Osteoblast (primary cell): ENCODE measurements at places on chromosomes 2 and 18. TPM values are rescaled to one million over a fixed set of nuclear protein-coding genes. Genes with fewer than 3 reads are reported as not detected.

MFSD2B gene
- total RNA-seq, result 0.36 TPM in 1 of 2 replicates, not detected in the other

SULT6B1 gene
- not detected in 2 replicates for total RNA-seq

LCT gene
- under 0.01 TPM in 2 replicates for total RNA-seq

GPR45 gene
- total RNA-seq, result not detected in 2 replicates

UGT1A3 gene
- total RNA-seq, result not detected in 2 replicates

EIPR1 gene
- total RNA-seq, result 16.8 and 17.7 TPM in 2 replicates

GRCh38 chr2:122328816-122329215 is 573.4 kb downstream of the TSN start:
- H3K27ac ChIP-seq, result no peak overlapping the region
- H3K27me3 ChIP-seq, result no peaks in the 10 kb centered on the region
- DNase-seq, result no peak
- no peaks in the 10 kb centered on the region for H3K4me1 ChIP-seq
- H3K36me3 ChIP-seq, result no peaks in the 10 kb centered on the region

DNA sequence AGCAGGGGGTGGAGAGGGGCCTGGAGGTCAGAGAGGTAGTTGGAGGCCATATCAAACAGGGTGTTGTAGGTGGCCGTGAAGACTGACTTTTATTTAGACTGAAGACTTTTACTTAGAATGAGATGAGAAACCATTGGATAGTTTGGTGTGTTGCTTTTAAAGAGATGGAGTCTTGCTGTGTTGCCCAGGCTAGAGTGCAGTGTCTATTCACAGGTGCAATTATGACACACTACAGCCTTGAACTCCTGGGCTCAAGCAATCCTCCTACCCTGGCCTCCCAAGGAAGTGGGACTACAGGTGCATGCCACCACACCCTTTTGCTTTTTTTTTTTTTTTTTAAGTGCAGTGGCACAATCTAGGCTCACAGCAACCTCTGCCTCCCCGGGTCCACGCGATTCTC is 2.5 kb upstream of the LRPPRC start:
- no peaks in the 10 kb centered on the region for H3K36me3 ChIP-seq
- H3K4me3 ChIP-seq, result no peak overlapping the region
- no peak overlapping the region for H3K27ac ChIP-seq
- peaks cover 11% of the 10 kb centered on the region for H3K4me1 ChIP-seq
- H3K27me3 ChIP-seq, result peaks cover 9% of the 10 kb centered on the region

DNA sequence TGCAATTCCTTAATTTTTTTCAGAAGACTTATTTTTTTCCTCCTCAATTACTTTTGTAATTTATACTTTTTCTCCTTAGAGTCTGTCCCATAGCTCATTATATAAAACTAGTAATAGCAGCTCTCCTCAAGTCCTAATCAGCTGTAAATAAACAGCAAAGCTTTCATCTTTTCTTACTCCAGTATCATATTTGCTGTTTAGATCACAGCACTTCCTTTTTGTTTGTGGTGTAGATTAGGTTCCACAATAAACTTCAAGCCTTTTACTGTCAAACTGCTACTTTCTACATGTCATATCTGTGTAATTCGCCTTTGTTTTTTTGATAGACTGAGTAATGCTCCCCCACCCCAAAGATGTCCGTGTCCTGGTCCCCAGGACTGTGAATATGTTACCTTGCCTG is 25.5 kb downstream of the GCG start:
- H3K4me3 ChIP-seq, result no peak overlapping the region
- no peak overlapping the region for H3K27ac ChIP-seq
- peaks cover 13% of the 10 kb centered on the region for H3K27me3 ChIP-seq
- no peaks in the 10 kb centered on the region for H3K36me3 ChIP-seq
- no peak for DNase-seq
- peaks cover 3% of the 10 kb centered on the region for H3K4me1 ChIP-seq

- no peaks in the 10 kb centered on the region for H3K27me3 ChIP-seq
- H3K4me1 ChIP-seq, result peaks cover 17% of the 10 kb centered on the region
- peak overlapping the region; percentile 96 for H3K27ac ChIP-seq
- H3K36me3 ChIP-seq, result no peaks in the 10 kb centered on the region
Measured at GRCh38 chr2:234258562-234259141, 208.2 kb downstream of the SPP2 start.

GRCh38 chr2:217014328-217015105 is 154.7 kb upstream of the TNP1 start:
- no peaks in the 10 kb centered on the region for H3K36me3 ChIP-seq
- no peak for DNase-seq
- H3K27ac ChIP-seq, result no peak overlapping the region
- H3K4me3 ChIP-seq, result no peak overlapping the region
- peaks cover 15% of the 10 kb centered on the region for H3K27me3 ChIP-seq

- H3K4me3 ChIP-seq, result no peak overlapping the region
- H3K36me3 ChIP-seq, result no peaks in the 10 kb centered on the region
- no peak overlapping the region for H3K27ac ChIP-seq
- H3K27me3 ChIP-seq, result no peaks in the 10 kb centered on the region
Measured at GRCh38 chr2:61411109-61411508, 59.8 kb downstream of the USP34 start.

DNA sequence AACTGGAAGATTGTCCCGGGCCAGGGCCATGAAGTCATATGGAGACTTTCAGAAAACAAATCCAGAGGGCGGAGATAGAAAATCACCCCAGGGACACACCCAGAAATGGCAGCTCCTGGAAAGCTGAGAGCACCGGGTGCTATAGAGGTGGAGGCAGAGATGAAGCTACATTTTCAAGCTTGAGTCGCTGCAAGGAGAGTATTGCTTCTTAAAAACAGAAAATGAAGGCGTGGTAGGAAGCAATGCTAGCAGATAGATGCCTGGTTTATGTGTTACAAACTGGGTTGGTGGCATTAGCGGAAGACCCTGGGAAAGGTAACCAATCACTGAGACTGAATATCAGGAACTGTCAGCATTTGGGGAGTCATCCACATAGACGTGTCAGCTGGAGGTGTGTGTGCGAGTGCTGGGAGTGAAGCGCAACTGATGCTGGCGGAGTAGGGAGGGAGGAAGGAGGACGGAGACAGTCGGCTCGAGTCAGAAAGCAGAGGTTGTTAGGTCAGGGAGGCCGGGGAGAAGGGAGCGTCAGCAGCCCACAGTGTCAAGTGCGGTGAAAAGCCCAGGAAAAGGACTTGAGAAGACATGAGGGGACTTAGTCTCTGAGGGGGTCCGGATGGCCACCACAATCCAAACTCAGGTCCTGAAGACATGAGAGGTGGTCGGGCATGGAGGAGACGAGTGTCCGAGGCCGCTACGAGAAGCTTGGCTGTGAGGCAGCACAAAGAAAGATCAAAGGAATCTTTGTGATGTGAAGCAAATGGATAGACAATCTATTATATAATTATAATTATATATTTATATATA is 45.4 kb downstream of the C18orf63 start:
- H3K36me3 ChIP-seq, result no peaks in the 10 kb centered on the region
- H3K4me3 ChIP-seq, result no peak overlapping the region
- H3K4me1 ChIP-seq, result no peaks in the 10 kb centered on the region
- H3K27ac ChIP-seq, result no peak overlapping the region
- no peak for DNase-seq

DNA sequence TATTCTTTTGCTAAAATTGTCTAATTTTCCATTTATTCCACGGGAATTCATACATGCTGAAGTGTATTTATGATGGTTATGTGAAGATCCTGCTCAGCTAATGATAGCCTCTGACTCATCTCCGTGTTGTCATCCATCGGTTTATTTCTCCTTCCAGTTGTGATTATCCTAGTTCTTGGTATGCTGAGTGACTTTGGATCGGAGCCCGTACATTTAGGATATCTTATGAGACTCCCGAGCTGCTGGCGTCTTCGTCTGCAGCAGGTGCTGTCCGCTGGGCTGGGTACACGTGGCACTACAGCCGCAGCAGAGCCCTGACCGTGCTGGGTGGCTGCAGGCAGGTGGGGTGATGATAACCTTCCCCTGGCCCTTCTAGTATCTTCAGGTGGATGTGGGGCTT is 40.1 kb upstream of the GALR1 start:
- no peak overlapping the region for H3K27ac ChIP-seq
- peaks cover 26% of the 10 kb centered on the region for H3K4me1 ChIP-seq
- H3K27me3 ChIP-seq, result no peaks in the 10 kb centered on the region

- H3K27ac ChIP-seq, result no peak overlapping the region
- peaks cover 14% of the 10 kb centered on the region for H3K27me3 ChIP-seq
- peaks cover 3% of the 10 kb centered on the region for H3K4me1 ChIP-seq
- DNase-seq, result no peak
- H3K4me3 ChIP-seq, result no peak overlapping the region
- H3K36me3 ChIP-seq, result no peaks in the 10 kb centered on the region
Measured at GRCh38 chr2:23375448-23375847, 9.5 kb upstream of the KLHL29 start.

DNA sequence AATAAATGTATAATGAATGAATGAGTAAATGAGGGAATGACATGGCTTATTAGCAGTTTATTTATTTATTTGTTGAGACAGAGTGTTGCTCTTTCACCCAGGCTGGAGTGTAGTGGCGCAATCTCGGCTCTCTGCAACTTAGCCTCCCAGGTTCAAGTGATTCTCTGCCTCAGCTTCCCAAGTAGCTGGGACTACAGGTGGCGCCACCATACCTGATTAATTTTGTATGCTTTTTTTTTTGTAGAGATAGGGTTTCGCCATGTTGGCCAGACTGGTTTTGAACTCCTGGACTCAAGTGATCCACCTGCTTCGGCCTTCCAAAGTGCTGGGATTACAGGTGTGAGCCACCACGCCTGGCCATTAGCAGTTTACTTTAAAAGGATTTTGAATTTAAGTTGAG is 100.3 kb upstream of the CAVIN2 start:
- H3K36me3 ChIP-seq, result no peaks in the 10 kb centered on the region
- no peak overlapping the region for H3K4me3 ChIP-seq
- no peaks in the 10 kb centered on the region for H3K27me3 ChIP-seq
- peaks cover 5% of the 10 kb centered on the region for H3K4me1 ChIP-seq

- H3K27ac ChIP-seq, result peak overlapping the region; percentile 83
- peaks cover 60% of the 10 kb centered on the region for H3K4me1 ChIP-seq
- H3K36me3 ChIP-seq, result no peaks in the 10 kb centered on the region
- no peaks in the 10 kb centered on the region for H3K27me3 ChIP-seq
Measured at GRCh38 chr18:70419526-70419925, 130.7 kb downstream of the SOCS6 start.

DNA sequence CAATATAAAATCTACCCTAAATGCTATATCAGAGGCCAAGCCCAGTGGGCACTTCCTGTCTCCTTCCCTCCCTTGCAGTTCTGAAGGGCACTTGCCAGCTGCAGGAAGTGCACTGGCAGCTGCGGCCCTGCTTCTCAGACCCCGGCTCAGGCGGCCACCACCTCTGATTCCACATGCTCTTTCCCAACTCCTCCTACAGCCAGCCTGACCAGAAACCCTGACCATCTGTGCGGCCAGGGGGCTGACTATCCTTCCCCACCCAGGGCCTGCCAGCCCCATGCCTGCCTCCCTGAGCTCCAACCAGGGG is 88.6 kb downstream of the ZBTB7C start:
- peaks cover 12% of the 10 kb centered on the region for H3K4me1 ChIP-seq
- no peaks in the 10 kb centered on the region for H3K27me3 ChIP-seq
- no peak overlapping the region for H3K4me3 ChIP-seq
- no peaks in the 10 kb centered on the region for H3K36me3 ChIP-seq
- DNase-seq, result no peak

DNA sequence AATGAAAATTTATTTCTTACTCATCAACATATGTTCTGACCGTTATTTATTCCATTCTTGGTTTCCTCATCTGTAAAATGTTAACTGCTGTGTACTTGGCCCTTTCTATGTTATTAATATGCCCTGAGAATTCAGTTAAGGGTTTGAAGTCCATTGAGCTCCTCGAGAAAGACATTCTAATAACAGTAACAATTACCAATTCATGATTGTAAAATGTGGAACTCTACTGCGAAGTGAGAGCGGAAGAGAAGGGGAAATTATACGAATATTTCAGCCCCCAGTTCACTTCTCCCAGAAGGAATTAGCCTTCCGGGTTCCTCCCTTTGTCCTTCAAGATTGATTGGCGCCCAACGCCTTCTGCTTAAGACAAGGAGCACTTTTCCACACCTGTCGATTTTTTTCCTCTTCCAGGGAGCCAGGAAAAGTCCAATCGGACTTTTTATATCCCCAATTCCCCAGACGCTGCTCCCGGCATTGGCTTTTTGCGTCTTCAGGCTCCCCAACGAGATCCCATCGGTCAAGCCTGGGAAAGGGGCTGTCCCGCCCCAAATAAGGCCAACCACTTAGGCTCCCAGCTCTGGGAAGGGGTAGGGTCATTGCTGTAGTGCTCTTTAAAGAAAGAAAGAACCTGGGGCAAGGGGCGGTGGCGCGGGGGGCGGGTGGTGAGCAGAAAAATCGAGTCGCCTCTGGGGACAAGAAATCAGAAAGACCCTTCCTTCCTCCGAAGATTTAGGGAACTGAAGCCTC is 1.6 kb downstream of the DSC2 start:
- DNase-seq, result peak; percentile 31
- H3K27ac ChIP-seq, result no peak overlapping the region
- no peaks in the 10 kb centered on the region for H3K4me1 ChIP-seq

- H3K27me3 ChIP-seq, result no peaks in the 10 kb centered on the region
- DNase-seq, result peak; percentile 47
- H3K27ac ChIP-seq, result no peak overlapping the region
- H3K4me3 ChIP-seq, result no peak overlapping the region
- no peaks in the 10 kb centered on the region for H3K36me3 ChIP-seq
Measured at GRCh38 chr2:137190411-137191195, 425.3 kb downstream of the THSD7B start.

GRCh38 chr2:6909431-6910385 is 7.5 kb upstream of the RNF144A start:
- no peaks in the 10 kb centered on the region for H3K4me1 ChIP-seq
- no peak overlapping the region for H3K27ac ChIP-seq
- DNase-seq, result no peak
- no peaks in the 10 kb centered on the region for H3K27me3 ChIP-seq
- H3K4me3 ChIP-seq, result no peak overlapping the region

DNA sequence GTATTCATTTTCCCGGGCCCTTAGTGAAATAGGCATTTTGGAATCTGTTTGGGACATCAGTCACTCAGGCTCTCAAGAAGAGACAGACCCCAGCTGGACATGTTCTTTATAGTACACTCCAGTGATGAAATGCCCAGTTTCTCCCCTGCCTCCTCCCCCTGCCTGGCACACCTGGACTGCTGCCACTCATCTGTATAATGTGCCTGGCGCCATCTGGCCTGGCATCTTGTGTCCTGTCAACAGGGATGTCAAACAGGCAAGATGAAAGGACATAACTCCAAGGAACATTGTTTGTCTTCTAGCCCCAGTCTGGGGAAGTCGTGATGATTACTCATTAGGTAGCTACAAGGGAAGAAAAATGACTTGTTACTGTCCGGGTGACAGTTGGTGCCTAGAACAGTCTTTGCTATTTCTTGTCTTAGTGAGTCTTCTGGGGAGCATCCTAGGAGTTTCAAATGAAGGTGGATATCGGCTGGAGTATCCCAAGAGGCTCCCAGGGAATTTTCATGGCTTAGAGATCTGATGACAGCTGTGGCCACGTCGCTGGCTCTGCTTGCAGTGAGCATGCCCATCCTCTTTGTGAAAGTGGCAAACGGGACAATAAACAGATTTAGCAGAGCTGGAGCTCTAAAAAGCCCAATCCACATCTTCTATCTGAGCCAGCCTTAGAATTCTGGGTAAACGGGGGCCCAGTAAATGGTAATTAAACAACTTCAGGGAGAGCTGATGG is 153.6 kb downstream of the ALK start:
- H3K4me1 ChIP-seq, result peaks cover 4% of the 10 kb centered on the region
- no peaks in the 10 kb centered on the region for H3K36me3 ChIP-seq
- DNase-seq, result no peak
- no peaks in the 10 kb centered on the region for H3K27me3 ChIP-seq
- H3K4me3 ChIP-seq, result no peak overlapping the region
- no peak overlapping the region for H3K27ac ChIP-seq
